NCI-H69 (cell line): ENCODE measurements at places on chromosomes 1 and 21.

DNA sequence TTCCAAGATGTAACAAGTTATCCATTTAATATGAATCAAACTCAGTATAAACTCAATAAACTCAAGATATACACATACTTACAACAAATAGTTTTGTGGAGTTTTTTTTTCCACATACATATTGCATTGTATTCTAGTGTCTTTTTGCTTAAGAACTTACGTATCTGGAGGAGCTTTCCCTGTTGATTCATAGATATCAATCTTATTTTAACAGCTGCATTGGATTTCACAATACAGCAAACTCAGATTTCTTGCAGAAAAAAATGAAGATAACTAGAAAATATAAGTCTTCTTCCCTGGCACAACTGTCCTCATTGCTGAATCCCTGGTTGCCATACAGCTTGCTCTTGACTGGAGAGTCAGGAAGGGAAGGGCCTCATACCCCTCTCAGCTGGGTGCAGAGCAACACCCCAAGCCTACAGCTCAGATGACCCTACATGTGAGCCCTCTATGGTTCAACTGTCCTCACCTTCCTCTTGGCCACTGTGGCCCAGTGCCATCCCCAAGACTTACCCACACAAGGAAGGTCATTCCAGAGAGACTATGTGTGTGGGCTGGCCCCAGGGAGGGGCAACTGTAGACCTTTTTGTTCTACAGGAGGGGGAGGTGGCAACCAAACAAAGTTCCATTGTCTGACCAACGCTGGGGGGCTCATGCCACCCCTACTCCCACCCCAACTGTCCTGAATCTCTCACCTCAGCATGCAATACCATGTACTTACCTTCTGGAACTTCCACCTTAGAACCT lies 1.7 kb downstream of the MPZ start:
- no peak for DNase-seq

DNA sequence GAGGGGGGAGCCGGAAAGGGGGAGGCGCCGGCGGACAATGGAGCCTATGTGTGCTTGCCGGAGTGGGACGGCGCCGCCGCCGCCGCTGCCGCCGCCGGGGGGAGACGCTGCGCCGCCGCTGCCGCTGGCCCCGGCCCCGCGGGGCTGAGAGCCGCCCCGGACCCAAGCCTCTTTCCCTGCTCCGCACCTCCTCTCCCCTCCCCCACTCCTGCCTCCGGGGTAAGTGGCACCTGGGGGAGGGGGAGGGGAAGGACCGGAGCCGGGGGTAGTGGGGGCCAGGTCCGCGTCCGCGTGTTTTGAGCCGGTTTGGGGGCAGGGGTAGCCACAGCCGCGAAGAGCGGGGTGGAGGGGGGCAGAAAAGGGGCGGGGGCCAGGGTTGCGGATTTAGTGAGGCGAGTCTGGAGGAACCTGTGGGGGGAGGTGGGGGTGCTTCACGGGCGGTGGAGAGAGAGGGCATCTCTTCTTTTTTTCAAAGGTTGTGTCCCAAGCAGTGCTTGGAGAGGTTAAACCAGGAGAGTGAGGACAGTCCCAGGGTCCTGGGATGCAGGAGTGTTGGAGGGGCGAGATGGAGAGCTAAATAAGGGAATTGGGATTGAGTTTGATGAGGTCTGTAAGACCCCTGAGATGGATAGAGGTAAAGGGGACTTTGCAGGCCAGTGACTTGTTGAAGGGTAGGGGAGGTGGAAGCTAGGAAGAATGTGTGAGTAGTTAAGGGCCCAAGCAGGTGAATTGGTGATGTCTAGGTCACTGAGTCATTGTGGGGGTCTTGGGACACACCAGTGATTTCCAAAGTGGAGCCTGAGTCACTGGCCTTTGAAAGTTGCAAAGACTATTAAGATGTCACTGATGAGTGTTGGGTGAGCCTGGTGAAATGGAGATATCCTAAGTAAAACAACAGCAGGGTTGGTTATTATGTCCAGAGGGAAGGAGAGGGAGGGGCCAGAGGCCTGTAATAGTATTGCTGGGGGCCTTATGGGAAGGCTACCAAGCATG lies 59.1 kb downstream of the BCL9 start:
- peak; percentile 41 for DNase-seq

DNA sequence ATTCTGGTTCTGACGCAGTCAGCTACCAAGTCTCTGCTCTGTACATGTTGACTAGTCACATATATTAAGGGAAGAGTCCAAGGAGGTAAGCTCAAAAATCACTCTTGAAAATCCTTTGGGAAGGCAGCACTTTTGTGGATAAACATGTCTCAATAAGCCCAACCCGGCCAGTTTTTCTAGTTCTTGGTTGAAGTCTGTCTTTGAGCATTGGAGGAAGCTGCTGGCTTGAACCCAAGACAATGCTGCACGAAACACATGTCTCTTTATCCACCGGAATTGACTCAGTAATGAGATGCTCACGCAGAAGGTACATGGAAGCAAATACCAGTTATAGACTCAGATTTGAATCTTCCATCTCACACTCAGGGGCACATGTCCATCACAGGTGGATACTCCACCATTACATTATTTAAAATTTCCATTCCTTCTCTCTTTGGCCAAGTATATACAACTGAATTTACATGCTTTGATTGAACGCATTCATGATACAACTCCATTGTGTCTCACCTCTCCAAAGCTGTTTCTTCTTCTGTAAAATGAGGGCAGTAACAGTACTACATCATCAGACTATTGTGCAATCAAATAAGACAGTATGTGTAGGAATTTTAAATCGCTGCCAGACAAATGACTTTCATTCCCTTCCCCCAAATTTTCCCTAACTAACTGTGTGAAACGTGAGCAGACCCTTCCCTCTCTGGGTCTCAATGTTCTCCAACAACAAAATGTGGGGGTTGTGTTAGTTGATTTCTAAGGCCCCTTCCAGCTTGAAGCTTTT lies 9.6 kb upstream of the GUCA2A start:
- DNase-seq, result no peak

DNA sequence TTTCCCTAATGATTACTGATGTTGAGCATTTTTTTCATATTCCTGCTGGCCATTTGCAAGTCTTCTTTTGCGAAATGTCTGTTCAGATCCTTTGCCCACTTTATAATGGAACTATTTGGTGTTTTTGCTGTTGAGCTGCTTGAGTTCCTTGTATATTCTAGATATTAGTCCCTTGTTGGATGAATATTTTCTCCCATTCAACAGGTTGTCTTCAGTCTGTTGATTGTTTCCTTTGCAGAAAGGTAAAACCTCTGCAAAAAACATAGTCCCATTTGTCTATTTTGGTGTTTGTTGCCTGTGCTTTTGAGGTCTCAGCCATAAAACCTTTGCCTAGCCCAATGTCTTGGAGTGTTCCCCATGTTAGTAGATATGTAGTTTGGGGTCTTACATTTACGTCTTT lies 78.0 kb upstream of the GUCA2B start:
- DNase-seq, result no peak

- peak; percentile 72 for DNase-seq
These were observed 131.2 kb upstream of the COA6 start for GRCh38 chr1:234241941-234242490.

- no peak for DNase-seq
These were observed 3.2 kb downstream of the F3 start for GRCh38 chr1:94538243-94538827.

DNA sequence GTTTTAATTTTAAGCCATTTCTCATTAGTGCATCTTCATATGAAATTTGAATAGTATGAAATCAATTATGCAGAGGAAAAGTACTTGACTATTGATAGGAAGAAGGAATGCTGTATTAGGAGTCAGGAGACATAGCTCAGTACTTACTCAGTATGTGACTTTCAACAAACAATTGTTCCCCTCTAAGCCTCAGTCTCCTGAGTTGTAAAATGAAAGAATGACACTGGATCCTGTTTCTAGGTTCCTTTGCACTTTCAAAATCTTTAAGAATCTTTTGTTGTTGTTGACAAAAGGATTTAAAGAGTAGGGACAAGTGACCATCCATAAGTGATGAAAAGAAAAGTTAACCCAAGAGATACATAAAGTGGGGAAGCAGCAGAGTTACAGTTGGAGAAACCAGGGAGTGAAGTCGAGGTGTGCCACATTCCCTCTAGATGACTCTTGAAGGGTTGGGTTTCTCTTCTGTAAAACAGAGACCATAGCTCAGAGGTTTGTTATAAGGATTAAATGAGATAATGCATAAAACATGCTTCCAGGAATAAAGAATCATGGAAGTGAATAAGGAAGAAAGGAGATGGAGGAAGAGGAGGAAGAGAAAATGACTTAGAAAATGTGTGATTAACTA lies 105.7 kb upstream of the KCNJ15 start:
- DNase-seq, result no peak

DNA sequence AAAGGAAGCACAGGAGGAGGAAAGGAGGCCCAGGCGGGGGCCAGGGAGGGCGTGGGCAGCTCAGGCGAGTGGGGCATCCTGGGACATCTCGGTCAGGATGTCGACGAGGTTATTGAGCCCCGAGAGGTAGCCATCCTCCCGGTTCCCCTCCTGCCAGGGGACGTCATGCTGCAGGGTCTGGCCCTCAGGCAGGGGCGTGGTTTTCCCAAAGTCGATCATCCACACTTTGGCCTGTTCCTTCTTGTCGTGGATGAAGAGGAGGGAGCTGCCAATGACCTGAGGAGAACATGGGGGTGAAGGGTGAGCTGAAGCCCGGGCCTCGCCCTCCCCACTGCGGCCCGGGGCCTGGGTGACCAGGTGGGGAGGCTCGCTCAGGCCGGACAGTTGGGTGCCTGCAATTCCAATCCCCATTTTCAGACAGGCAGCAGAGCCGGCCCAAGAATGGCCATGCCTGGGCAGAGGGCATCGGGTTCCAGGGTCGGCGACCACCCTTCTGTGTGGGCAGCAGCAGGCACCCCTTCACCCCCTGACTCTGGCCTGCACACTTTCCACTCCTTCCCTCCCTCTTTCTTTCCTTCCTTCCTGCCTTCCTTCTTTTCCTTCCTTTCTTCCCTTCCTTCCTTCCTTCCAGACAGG lies 86.2 kb downstream of the STUM start:
- DNase-seq, result no peak

DNA sequence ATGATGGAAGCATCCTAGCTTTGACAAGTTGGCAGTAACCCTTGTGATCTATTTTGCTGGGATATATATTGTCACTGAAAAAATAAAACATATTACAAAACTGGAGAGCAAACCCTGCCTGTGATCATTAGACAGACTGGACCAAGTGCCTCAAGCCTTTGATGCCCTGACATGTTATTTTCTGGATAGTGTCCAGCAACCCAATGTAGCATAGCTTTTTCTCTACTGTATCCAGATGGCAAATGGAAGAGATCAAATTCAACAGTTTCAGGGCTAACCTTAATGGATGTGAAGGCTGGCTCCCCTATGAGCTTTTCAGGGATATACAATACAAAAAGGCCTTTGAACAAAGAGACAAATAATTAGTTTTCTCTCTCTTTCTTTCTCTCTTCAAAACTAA lies 25.1 kb downstream of the WARS2 start:
- DNase-seq, result peak; percentile 92

GRCh38 chr1:48442864-48443619 lies 29.0 kb downstream of the SPATA6 start:
- DNase-seq, result peak; percentile 77

DNA sequence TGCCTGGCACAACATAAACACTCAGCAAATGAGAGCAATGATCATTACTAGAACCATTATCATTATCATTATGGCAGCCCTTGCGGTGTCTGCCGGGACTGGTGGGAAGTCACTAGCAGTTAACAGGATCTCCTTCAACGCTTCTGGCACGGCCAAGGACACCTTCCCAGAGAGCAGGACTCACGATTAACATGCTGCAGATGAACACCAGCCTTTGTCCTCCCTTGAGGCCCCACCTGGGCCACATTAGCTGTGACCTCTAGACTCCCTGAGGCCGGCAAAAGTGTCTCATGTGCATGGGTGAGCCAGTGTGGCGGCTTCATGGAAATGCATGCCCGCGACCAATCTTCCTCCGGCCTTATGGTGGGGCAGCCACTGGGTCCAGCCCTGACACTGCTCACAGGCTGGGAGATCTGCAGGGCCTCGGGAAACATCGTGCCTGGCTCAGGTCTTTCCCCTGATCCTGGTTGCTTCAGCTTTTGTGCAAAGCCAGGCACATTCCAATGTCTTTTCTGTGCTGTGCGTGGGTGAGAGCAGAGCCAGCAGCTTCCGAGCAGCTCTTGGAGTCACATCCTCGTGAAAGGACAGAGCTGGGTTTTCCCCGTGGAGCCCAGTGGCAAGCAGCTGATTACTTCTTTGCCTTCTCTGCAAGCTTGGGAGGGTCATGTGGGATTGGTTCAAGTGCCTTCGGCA lies 107.3 kb downstream of the HMGB4 start:
- DNase-seq, result no peak

DNA sequence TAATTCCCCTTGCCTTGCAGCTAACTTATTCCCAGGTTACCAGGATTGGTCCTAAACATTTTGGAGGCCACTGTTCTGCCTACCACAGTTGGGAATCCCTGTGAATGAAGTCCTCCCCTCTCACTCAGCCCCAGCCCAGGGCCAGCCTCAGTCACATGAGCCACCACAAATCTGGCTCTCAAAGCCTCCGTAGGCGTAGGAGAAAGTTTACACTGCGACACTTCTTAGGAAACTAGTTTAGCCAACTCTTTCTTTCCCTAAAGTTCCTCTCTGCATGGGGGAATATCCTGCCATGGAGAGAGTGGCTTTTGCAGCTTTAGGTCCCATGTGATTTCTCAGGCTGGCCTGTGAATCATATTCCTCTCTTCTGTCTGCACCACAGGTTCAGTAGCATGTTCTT lies 45.7 kb upstream of the ETV3 start:
- DNase-seq, result no peak
